ENCODE measurements at places on chromosomes 2 and 18.

- no peak for DNase-seq
Measured at GRCh38 chr2:3209258-3209657, 168.4 kb downstream of the EIPR1 start.

DNA sequence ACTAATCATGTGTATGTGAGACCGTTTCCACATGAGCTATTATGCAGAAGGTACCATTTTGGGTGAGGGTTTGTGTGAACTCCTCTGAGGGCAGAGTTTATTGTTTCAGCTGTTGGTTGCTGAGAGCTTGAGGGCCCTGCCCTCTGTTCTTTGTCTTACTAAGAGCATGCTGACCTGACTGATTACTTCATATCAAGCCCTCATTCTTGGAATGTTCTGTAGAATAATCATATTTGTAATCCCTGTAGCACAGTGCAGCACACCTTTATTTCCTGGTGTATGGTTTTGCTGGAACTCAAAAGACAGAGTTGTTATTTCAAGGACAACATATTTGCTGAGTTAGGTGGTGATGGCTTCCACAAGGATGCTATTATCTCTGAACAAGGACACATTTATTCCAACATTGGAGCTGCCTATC, 118.5 kb downstream of the GALNT3 start:
- no peak for DNase-seq

DNA sequence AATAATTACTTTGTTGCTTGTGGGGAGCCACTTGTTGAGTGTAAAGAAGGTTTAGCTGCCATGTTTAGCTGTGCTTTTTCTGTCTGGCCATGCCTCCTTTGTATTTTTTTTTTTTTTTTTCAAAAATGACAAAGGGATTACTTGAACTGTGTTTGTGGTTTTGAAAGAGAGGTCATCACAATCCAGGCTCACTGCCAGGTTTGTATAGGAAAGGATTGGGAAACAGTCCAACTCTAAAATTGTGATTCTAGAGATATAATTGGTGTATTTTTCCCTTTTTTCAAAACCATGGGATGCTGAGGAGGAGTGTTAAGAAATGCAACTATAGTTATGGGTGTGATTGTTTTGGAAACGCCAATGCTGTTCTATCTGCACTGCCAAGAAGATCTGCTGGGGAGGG, 4.3 kb downstream of the ITPRIPL1 start:
- DNase-seq, result no peak

GRCh38 chr2:24182507-24182906, 7.7 kb downstream of the FAM228A start:
- DNase-seq, result no peak

DNA sequence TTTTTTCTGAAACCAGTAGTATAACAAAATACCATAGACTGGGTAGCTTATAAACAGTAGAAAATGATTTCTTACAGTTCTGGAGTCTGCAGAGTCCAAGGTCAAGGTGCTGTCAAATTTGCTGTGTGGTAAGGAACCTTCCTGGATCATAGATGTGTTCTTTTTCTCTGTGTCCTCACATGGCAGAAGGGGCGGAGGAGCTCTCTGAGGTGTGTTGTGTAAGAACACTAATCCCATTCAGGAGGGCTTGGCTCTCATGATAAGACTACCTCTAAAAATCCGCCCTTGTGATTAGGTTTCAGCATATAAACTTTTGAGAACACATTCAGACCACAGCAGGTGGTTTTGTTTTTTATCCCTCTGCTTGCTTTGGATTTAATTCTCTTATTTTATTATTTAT, 25.7 kb downstream of the ANKRD62 start:
- no peak for DNase-seq

GRCh38 chr2:38152035-38152434, 76.1 kb upstream of the CYP1B1 start:
- no peak for DNase-seq

Measured in stimulated activated CD4-positive, alpha-beta T cell treated with anti-CD3 and anti-CD28 coated beads, TNF-alpha, amount 100 ng/mL, for 4 hours (primary cell).